ENCODE measurements at places on chromosomes 2 and 18. TPM values are rescaled to one million over a fixed set of nuclear protein-coding genes. Genes with fewer than 3 reads are reported as not detected.

DNA sequence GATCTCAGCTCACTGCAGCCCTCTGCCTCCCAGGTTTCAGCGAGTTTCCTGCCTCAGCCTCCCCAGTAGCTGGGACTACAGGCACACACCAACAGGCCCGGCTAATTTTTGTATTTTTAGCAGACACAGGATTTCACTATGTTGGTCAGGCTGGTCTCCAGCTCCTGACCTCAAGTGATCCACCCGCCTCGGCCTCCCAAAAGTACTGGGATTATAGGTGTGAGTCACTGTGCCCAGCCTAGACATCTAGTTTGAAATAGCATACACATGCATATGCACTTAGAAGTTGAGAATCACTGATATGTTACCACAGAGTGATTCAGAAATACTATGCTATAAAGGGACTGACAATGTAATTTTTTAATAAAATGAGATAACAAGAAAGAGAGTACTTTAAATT is 69.8 kb upstream of the CDKL4 start:
- DNase-seq: peak; percentile 89

DNA sequence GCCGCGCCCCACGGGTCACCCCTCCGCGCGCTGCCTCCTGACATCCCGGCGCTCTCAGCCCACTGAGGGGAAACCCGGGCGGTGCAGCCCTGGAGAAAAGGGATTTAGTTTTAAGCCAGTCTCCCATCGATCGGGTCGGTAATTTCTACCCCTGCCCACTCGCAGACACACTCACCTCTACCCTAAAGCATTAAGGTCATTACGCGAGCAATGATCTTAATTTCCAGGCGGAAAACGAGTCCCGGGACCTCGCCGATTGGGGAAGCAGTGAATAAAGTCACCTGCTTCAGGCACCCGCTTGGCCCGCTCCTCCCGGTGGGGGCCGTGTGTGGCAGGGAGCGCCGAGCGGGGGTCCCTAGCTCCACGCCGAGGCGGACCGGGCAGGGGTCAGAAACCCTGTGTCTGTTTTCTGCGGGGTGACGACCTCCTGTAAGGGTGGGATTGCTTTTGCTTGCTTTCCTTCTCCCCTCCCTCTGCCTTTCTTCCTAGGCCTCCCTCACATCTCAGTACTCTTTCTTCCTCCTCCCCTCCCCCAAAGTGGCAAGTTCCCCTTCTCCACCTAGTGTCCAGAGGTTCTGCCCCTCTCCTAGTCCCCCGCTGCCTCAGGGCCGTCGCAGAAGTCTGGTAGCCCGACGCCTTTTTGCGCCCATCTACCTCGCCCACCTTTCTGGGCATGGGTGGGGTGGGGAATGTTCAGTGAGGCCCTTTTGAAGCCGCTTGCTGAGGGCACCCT is 142.6 kb downstream of the MEIS1 start:
- DNase-seq: no peak

DNA sequence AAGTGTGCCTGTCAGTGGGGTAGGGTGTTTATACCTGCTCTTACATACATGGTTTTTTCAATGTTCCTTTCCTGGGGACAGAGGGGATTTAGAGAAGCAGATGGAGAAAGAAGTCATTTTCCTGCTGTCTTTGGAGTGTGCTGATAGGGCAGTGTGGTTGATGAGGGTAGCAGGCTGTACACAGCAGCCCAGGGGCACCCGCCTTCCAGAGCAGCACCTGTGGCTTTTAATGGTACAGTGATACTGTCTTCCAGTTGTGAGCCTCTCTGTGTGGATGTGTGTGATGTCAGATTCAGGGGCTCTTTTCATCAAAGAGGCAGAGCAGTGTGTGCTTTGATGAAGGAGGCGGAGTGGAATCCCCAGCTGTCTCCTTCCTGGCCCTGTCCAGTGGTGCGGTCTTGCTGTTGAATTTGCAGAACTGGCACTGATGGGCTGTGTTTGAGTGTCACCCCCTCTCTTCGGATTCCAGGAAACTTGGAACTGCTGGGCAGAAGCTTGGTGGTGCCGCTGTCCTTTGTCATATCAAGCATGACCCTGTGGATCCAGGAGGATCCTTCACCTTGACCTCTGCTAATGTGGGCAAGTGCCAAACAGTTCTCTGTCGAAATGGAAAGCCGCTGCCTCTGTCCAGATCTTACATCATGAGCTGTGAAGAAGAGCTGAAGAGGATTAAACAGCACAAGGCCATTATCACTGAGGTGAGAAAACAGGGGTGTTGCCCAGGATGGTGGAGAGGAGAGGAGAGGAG is 259.8 kb downstream of the PHLPP1 start:
- DNase-seq: no peak

POTEJ gene
- total RNA-seq: not detected

HS1BP3 gene
- total RNA-seq: 24.6 TPM

CFAP221 gene
- total RNA-seq: not detected

TCF7L1 gene
- total RNA-seq: 0.46 TPM

ZNF892 gene
- total RNA-seq: 4.6 TPM
